ENCODE measurements at places on chromosomes 2 and 18.

- DNase-seq, result no peak
These were observed 100.2 kb downstream of the TNS1 start for GRCh38 chr2:217902379-217903141.

GRCh38 chr18:62590799-62591590 lies 68.2 kb downstream of the ZCCHC2 start:
- no peak for DNase-seq

GRCh38 chr18:47160256-47160655 lies 10.0 kb upstream of the HDHD2 start:
- no peak for DNase-seq

- no peak for DNase-seq
These were observed 343.8 kb downstream of the SETBP1 start for GRCh38 chr18:45024357-45025088.

DNA sequence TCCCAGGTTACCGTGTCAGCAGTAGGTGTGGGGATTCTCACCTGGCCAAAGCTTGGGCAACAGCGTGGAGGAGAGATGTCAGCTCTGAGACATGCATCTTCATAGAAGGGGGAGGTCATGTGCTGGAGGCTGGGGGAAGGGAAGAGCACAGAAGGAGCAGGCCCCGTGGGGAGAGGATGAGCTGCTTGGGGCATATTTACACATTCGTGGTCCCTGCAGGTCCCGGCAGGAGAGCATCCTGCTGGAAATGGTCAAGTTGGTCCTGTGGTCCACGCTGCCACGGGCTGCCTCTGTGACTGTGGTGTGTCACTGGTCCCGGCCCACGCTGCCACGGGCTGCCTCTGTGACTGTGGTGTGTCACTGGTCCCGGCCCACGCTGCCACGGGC lies 195.1 kb upstream of the TWIST2 start:
- no peak for DNase-seq

- DNase-seq, result no peak
These were observed 48.8 kb downstream of the TMEM163 start for GRCh38 chr2:134669731-134670669.

DNA sequence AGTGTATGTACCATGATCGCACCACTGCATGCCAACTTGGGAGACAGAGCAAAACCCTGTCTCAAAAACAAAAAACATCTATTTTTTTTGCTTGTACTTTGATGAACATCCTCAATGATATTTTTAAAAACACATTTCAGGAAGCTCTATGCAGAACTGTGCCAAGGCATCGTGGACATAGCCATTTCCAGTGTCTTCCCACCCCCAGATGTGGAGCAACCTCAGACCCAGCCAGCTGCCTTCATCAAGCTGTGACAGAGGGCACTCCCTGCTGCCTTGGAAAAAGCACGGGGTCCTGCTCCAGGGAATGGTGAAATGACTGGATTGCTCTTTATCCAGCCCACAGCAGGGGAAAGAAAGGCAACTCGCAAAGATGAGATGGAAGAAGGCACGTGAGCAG lies 13.7 kb upstream of the POLR1B start:
- DNase-seq, result no peak

DNA sequence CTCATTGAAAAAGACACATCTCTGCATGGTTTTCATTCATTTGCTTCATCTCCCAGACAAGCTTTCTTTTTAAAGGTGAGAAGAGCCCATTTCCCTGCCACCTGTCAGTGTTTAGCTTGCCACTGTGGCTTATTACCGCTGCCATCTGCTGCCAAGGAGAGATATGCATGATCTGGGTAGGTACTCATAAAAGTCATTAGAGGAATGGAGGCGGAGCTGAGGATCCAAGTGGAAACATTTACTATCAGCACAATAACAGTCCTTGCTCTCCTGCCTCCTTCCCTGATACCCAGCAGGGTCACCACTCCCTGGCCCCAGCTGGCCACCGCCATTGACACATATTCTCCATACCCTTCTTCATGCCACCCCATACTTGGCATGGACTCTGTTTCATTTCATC lies 390.4 kb downstream of the TSN start:
- DNase-seq, result no peak

DNA sequence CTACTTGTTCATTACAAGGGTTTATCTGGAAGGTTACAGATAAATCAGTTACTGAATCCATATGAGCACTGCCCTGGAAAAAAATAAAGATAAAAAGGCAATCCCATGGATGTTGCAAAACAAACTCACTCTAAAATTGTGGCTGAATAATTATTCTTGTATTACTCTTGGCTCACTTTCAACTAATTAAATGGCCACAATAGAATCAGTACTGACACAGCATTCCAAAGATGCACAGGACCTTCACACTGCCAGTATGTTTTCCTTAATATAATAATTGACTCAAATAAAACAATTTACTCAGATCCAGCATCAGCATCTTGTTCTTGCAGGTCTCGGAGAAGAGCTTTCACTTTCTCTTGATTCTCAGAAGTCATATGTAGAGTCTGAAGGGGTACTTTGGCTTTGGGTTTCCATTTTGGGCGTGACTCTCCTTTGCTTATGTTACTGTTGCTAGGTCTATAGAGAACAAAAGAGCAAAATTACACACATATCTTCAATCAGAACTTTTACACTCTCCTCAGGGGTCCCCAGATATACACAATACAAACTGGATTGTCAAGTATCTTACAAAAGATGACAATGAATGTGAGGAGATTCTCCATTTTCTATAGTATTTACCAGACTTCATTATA lies 12.6 kb downstream of the DHX57 start:
- DNase-seq, result no peak

GRCh38 chr18:76741346-76741745 lies 81.0 kb upstream of the ZNF236 start:
- no peak for DNase-seq

DNA sequence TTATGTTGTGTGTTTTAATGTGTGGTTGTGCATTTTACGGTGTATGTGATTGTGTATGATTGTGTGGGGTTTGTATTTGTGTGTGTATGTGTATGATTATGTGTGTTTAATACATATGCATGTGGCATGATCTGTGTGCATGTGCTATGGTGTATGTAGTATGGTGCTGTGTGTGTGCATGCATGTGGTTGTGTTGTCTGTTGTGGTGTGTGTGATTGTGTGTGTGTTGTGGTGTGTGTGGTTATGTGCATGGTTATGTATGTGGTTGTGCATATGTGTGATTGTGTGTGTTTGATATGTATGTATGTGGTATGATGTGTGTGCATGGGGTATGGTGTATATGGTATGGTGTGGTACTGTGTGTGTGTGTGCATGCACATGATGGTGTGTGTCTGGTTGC lies 148.1 kb upstream of the AGAP1 start:
- DNase-seq, result no peak

- DNase-seq, result no peak
These were observed 289.2 kb upstream of the CCDC68 start for GRCh38 chr18:55248495-55248894.

DNA sequence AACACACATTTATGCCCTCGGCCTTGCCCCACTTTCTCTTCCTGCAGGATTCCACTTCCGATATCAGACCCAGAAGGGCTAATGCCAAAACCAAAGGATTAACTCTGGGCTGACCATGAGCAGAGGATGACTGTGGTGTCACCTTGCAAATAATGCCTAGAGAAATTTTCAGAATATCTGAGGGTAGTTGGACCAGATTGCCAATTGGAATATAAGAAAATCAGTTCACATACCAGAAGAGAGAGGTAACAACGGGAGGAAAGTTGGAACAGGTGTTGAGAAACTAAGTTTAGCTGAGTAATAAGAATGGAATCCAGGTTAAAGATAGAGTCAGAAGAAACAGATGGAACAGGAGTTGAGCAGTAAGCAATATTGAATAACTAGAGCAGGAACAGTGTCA lies 232.7 kb upstream of the UBE2E3 start:
- DNase-seq, result no peak

DNA sequence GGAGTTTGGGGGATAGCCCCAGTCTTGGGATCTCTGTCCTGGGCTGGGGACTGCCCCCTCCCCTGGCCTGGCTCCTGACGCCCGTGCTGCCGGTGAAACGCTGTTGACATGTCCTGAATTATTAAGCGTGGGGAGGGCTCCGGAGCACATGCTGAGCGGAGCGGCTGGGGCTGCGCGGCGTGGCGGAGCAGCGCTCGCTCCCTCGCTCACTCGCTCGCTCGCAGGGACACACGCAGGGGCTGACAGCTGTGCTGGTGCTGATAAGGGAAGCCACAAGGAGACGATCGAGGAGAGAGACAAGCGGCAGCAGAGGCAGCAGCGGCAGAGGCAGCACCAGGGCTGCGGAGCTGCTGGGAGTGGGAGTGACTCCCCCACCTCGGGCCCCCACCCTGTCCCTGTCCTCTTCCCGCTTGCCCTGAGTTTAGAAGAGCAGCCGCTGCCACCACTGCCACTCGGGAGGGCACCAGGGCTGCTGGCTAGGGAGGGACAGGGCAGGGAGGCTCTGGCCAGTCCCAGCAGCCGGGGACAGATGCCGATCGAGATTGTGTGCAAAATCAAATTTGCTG lies at the start of gene ASIC4:
TSS of gene ASIC4 (plus strand) at position 287 of the 566 bp plus-strand sequence. CDS start at position 530, 243 bp downstream.
- DNase-seq, result no peak

GRCh38 chr2:113230531-113230930 lies 48.2 kb downstream of the PAX8 start:
- DNase-seq, result no peak

GRCh38 chr2:47344890-47345589 lies 57.9 kb upstream of the MSH2 start:
- DNase-seq, result peak; percentile 82
